ENCODE measurements at places on chromosomes 1 and 21.

- no peak for DNase-seq
Measured at GRCh38 chr1:180291004-180291403, 60.9 kb downstream of the LHX4 start.

- no peak for DNase-seq
Measured at GRCh38 chr1:216851073-216851472, 127.8 kb upstream of the ESRRG start.

- no peak for DNase-seq
Measured at GRCh38 chr1:33286451-33287185, 30.3 kb downstream of the ZNF362 start.

DNA sequence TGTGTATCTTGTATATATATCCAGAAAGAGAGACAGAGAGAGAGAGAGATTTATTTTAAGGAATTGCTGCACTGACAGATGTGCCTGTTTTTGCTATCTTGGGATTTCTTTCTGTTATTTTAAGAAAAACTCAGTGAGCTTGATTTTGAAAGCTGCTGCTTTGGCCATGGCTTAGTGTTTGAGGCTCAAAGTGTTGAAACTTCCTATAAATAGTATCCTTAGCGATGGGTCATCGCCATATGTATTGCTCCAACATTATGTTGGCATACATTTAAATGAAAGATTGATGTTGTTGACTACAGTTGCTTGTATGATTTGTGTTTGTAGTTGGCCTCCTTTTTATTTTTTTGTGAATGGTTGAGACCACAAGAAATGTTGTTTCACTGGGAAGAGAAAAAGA is 29.0 kb upstream of the NTPCR start:
- DNase-seq, result no peak

- DNase-seq, result no peak
Measured at GRCh38 chr1:24856787-24857506, 73.1 kb downstream of the RUNX3 start.

DNA sequence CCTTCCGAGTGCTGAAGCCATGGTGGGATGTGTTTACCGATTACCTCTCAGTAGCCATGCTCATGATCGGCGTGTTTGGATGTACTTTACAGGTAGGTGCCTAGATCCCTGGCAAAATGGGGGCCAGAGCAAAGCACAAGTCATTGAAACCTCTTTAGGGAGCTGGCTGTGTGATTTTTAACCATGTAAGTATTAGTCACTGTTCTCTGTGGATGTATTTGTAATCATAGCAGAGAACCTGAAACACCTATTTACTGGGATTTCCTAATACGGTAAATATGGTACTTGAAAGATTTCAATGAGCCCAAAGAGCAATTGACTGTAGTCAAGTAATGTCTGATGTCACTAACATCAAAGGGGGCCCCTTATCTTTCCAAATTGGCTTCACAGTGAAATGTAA is 53.6 kb downstream of the LRRC8C start:
- peak; percentile 64 for DNase-seq

GRCh38 chr1:94279462-94279861 is 42.1 kb upstream of the ARHGAP29 start:
- DNase-seq, result no peak

DNA sequence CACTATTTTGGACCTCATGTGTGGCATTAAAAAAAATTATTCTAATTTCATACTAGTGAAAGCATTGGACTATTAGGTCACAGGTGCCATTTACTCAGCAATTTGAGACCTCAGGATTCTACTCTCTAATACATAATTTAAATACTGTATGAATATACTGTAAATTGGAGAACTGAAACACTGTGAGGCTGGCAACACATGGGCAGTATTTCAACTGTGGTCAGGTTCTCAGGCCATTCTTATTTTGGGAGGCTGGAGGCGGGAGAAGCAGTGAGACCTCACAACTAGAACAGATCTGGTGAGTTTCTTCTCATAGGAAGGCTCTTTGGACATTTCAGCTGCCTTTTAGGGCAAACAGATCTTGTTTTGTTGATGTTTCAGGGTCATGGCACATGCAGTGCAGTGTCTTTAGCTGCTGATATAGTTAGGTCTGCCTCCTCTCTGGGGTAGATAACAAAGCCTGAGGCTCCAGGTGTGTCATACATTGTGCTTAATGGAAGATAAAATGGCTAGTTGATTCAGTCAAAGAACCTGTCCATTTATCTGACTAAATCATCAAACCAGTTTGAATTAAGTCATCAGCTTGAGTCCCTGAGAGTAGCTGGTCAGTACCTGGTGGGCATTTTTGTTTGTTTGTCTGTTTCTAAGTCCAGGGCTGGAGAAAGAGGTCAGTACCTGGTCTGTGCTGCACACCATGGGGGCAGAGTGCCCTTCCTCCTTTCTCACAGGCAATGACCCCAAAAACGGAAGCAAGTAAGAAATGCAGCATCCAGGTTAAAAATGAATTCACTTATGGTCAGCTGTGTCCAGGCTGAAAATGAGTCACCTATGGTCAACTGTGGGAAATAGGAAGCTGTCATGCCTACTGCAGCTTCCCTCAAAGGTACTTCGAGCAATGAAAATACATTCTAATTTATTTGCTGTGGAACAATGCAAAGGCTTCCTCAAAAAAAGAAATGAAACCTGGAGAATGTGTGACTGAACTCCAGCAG is 216.2 kb downstream of the SDCCAG8 start:
- DNase-seq, result no peak

GRCh38 chr1:200073286-200073637 is 45.8 kb downstream of the NR5A2 start:
- DNase-seq, result no peak

- no peak for DNase-seq
Measured at GRCh38 chr1:187551061-187551460, 722.3 kb downstream of the PLA2G4A start.

DNA sequence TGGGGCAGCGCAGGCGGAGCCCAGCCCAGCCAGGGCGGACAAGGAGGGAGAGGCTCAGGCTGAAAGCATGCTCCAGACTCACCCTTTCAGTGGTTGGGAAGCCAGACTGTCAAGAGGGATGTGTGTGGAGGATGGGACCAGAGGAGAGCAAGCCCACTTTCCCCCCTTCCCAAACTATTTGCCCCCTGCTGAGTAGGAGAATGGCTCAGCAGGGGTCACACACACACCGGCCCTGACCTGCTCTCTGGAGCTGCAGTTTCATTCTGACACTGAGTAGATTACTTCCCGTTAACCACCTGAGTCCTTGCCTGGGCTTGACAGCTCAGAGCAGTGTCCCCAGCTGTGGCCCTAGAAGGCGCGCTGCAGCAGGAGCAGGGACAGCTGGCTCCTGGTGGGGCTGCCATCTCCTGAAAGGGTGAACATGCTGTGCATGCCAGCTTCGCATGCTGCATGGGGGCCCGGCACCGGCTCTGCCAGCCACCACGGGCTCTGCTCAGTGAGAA is 51.6 kb upstream of the CNTN2 start:
- DNase-seq, result no peak

- no peak for DNase-seq
Measured at GRCh38 chr1:11787251-11787803, 18.4 kb downstream of the MTHFR start.

- no peak for DNase-seq
Measured at GRCh38 chr1:22613951-22614350, 22.5 kb upstream of the C1QA start.

GRCh38 chr1:175410560-175410959 is 218.0 kb upstream of the KIAA0040 start:
- DNase-seq, result no peak

DNA sequence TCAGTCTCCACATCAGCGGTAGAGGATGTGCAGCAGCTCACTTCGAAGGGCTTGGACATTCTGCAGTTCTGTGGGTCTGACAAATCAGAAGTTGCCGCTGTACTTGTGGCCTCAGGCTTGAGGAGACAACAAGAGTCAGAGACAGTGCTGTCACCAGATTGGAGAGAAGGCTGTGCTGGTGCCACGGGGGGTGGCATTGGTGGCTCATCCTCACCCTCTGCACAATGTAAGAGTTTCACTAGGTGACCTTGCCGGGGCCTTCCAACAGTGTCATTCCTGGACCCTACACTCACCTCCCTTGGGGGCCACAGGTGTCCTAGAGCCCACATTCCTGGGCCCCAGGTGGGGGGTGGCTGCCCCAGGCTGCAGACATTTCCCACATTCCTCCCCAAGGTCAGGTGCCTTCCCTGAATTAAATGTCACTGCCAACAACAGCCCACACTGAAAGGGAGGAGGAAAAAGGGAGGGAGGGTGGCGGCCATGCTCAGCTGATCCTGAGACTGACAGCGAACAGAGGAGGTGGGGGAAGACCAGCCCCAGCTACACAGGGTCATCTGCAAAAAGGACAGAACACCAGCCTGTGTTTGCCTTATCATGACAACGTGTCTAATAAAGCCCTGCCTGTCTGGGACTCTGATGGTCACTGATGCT is 46.4 kb downstream of the TMCC2 start:
- no peak for DNase-seq

GRCh38 chr1:153532181-153532580 is 3.6 kb downstream of the S100A6 start:
- DNase-seq, result no peak

- DNase-seq, result no peak
Measured at GRCh38 chr1:156101880-156102279, 12.6 kb upstream of the LMNA start.

GRCh38 chr1:167674156-167674555 is 44.1 kb downstream of the RCSD1 start:
- no peak for DNase-seq

- DNase-seq, result peak; percentile 79
Measured at GRCh38 chr1:1291023-1291528, 10.8 kb downstream of the SCNN1D start.

DNA sequence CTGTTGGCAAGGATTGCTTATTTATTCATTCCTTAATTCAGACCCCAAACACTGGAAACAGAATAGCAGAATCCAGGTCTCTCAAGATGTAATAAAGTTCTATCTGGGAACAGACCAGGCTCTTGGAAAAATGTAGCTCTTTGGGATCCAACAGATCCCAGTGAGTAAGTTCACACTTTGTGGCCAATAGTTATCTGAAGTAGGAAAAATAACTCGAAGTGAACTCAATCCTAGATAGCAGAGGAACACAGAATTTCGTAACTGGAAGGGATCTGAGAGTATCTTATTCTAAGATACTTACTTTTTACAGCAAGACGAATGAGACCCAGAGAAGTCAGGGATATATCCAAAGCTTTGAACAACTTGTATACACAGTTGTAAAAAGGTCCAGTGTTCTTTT is 150.7 kb upstream of the CD34 start:
- DNase-seq, result no peak

All from NCI-H510A treated with DMSO at 0.1 percent for 48 hours (cell line).